ENCODE measurements at places on chromosomes 4 and X. TPM values are rescaled to one million over a fixed set of nuclear protein-coding genes. Genes with fewer than 3 reads are reported as not detected.

Gene RHOXF2
- total RNA-seq = 0.08 TPM

Gene P2RY10
- 0.23 TPM for total RNA-seq

Gene GABRE
- 16.9 TPM for total RNA-seq

Gene CTSO
- total RNA-seq = 23.3 TPM

Gene PF4V1
- not detected for total RNA-seq

Gene CCKAR
- total RNA-seq = not detected

Gene CPE
- total RNA-seq = 30.4 TPM

Gene ZNF718
- total RNA-seq = 5.9 TPM

Gene TEX13C
- total RNA-seq = not detected

Gene IL21
- total RNA-seq = not detected

Gene DRP2
- total RNA-seq = 0.60 TPM

Gene CFAP99
- 1.4 TPM for total RNA-seq

Gene TMEM154
- 0.12 TPM for total RNA-seq

GRCh38 chrX:12794654-12795053 lies 3.4 kb downstream of the PRPS2 start:
- no peaks in the 10 kb centered on the region for H3K36me3 ChIP-seq
- H3K4me1 ChIP-seq = no peaks in the 10 kb centered on the region
- H3K27ac ChIP-seq = no peak overlapping the region

DNA sequence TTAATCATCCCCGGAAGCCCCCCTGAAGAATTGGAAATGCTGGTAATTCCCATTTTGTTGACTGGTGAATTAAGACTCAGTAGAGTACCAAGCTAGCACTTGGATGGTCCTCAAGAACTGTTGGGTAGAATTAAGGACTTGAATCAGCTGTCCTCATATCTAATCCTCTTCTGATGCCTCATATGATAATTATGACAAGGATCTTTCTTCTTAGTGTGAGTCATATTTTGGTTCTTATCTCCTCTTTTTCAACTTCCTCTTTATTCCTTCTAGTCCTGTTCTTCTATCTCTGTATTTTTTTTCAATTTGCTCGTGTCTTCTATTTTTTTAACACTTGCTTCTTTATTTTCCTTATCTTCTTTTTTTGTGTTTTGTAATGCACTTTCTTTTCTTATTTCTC lies 206.3 kb upstream of the ANXA3 start:
- no peaks in the 10 kb centered on the region for H3K36me3 ChIP-seq
- no peak overlapping the region for H3K4me3 ChIP-seq
- no peaks in the 10 kb centered on the region for H3K27me3 ChIP-seq
- no peak for DNase-seq
- H3K27ac ChIP-seq = no peak overlapping the region

DNA sequence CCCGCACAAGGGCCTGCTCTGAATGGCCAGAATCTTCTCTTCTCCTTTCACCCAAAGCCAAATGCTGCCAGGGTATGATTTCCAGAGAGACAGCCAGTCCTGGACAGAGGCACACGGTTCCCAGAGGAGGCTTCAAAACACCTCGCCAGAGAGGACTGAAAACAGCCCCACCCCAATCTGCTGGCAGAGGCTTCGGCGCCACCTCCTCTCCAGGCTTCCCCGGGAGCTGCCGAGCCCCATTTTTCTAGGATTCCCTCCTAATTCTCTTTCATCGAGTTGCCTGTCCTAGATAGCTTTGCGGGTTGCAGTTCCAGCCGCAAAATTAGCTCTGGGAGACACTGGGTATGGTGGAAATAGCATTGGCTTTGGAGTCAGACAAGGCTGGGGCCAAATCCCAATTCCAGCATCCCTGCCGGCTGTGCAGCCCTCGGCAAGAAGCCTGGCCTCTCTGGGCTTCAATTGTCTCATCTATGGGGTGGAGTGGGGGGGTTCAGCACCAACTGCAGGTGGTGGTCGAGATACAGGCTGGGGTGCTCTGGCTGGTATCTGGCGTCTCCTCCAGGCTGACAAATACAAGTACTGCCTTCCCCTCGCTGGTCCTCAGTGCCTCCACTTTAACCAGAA lies 22.6 kb downstream of the PPP2R2C start:
- H3K4me3 ChIP-seq = no peak overlapping the region
- H3K27me3 ChIP-seq = no peaks in the 10 kb centered on the region
- peaks cover 2% of the 10 kb centered on the region for H3K4me1 ChIP-seq
- H3K27ac ChIP-seq = no peak overlapping the region
- H3K36me3 ChIP-seq = no peaks in the 10 kb centered on the region
- DNase-seq = no peak

DNA sequence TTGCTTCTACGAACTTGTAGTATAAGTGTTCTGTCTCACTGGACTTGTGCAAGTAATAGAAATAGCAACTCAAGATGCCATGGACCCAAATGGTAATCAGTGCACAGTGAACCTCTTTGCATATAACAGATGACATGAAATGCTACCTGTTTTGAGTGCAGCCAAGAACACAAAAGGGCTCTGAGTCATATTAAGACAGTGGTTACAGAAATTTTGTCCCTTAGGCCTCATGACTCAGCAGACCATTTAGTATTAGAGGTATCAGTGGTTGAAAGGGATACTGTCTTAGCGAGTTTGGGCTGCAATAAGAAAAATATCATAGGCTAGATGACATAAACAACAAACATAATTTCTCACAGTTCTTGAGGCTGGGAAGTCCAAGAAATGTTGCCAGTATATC lies 502.9 kb upstream of the PCDH10 start:
- H3K4me3 ChIP-seq = no peak overlapping the region
- H3K27ac ChIP-seq = no peak overlapping the region
- no peaks in the 10 kb centered on the region for H3K36me3 ChIP-seq
- H3K4me1 ChIP-seq = no peaks in the 10 kb centered on the region
- DNase-seq = no peak

GRCh38 chr4:150242820-150243458 lies 164.7 kb downstream of the DCLK2 start:
- no peaks in the 10 kb centered on the region for H3K27me3 ChIP-seq
- no peaks in the 10 kb centered on the region for H3K4me1 ChIP-seq
- DNase-seq = peak; percentile 45
- no peak overlapping the region for H3K4me3 ChIP-seq
- no peaks in the 10 kb centered on the region for H3K36me3 ChIP-seq

- no peaks in the 10 kb centered on the region for H3K36me3 ChIP-seq
- DNase-seq = no peak
- no peak overlapping the region for H3K27ac ChIP-seq
- H3K4me3 ChIP-seq = no peak overlapping the region
- no peaks in the 10 kb centered on the region for H3K27me3 ChIP-seq
- no peaks in the 10 kb centered on the region for H3K4me1 ChIP-seq
Observed at GRCh38 chr4:149202117-149202516, 613.5 kb downstream of the IQCM start.

DNA sequence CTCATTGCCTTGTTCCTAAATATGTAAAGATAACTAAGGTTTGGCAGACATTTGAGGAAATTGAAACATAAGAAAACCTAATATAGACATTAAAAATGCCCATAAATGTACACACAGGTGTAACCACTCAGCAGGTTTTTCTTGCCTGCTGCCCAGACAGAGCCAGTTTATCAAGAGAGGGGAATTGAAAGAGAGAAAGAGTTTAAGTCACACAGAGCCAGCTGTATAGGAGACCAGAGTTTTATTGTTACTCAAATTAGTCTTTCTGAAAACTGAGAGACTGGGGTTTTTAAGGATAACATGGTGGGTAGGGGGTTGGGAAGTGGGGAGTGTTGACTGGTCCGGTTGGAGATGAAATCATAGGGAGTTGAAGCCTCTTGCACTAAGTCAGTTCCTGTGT lies 119.0 kb downstream of the CFAP299 start:
- no peak overlapping the region for H3K4me3 ChIP-seq
- H3K4me1 ChIP-seq = no peaks in the 10 kb centered on the region
- DNase-seq = no peak
- H3K27ac ChIP-seq = no peak overlapping the region
- H3K36me3 ChIP-seq = no peaks in the 10 kb centered on the region

GRCh38 chr4:177016541-177017141 lies 223.9 kb upstream of the VEGFC start:
- no peak overlapping the region for H3K4me3 ChIP-seq
- no peaks in the 10 kb centered on the region for H3K36me3 ChIP-seq
- DNase-seq = no peak
- H3K27ac ChIP-seq = no peak overlapping the region

- peak overlapping the region; percentile 57 for H3K27ac ChIP-seq
- DNase-seq = no peak
- peak overlapping the region; percentile 45 for H3K4me3 ChIP-seq
- no peaks in the 10 kb centered on the region for H3K36me3 ChIP-seq
Observed at GRCh38 chr4:142405695-142406498, 440.2 kb downstream of the INPP4B start.

- peak; percentile 52 for DNase-seq
- peak within 1 kb of the TSS; percentile 39 for H3K27ac ChIP-seq
- no peaks in the 10 kb centered on the region for H3K27me3 ChIP-seq
- no peaks in the 10 kb centered on the region for H3K36me3 ChIP-seq
- H3K4me3 ChIP-seq = peak within 1 kb of the TSS; percentile 40
- no peaks in the 10 kb centered on the region for H3K4me1 ChIP-seq
Observed at GRCh38 chrX:86047174-86047935, at the start of gene CHM. Gene CHM (minus strand): TSS chrX:86047558. CDS start chrX:86047532, 26 bp downstream.

GRCh38 chr4:185881430-185881829 lies 69.4 kb upstream of the SORBS2 start:
- H3K27ac ChIP-seq = no peak overlapping the region
- H3K27me3 ChIP-seq = no peaks in the 10 kb centered on the region
- no peak overlapping the region for H3K4me3 ChIP-seq
- DNase-seq = no peak
- H3K4me1 ChIP-seq = no peaks in the 10 kb centered on the region
- no peaks in the 10 kb centered on the region for H3K36me3 ChIP-seq

- no peak overlapping the region for H3K27ac ChIP-seq
- peaks cover 1% of the 10 kb centered on the region for H3K4me1 ChIP-seq
- no peaks in the 10 kb centered on the region for H3K27me3 ChIP-seq
- no peak overlapping the region for H3K4me3 ChIP-seq
- H3K36me3 ChIP-seq = no peaks in the 10 kb centered on the region
- no peak for DNase-seq
Observed at GRCh38 chrX:133541021-133541420, 125.7 kb upstream of the GPC4 start.

GRCh38 chrX:97845451-97845850 lies 961.7 kb downstream of the RPA4 start:
- DNase-seq = no peak
- no peak overlapping the region for H3K4me3 ChIP-seq
- H3K27me3 ChIP-seq = no peaks in the 10 kb centered on the region

- no peak overlapping the region for H3K27ac ChIP-seq
- H3K4me3 ChIP-seq = no peak overlapping the region
- H3K4me1 ChIP-seq = no peaks in the 10 kb centered on the region
- no peaks in the 10 kb centered on the region for H3K36me3 ChIP-seq
- no peak for DNase-seq
Observed at GRCh38 chr4:141721174-141721573, 84.8 kb downstream of the IL15 start.

GRCh38 chrX:140817943-140818342 lies 108.4 kb downstream of the LINC00632 start:
- no peak overlapping the region for H3K27ac ChIP-seq
- H3K4me1 ChIP-seq = no peaks in the 10 kb centered on the region
- H3K4me3 ChIP-seq = no peak overlapping the region
- no peaks in the 10 kb centered on the region for H3K36me3 ChIP-seq

DNA sequence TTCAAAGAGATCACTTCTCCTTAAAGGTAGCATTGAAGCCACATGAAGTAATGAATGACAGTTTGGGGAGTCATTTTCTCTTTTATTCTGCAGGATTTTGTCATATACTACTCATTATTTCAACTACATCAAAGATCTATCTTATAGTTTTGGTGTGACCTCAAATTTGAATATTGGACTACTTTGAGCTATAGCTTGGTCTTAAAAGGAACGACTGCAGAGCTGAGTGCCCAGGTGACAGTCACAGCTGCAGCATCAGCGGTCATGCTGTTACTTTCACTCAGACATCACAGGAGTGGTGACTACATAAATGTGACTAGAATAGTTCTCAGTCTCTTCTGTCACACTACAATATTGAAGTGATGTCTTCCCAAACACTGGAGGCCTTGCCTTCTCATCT lies 10.7 kb upstream of the SPCS3 start:
- no peak for DNase-seq
- H3K27ac ChIP-seq = no peak overlapping the region
- H3K4me1 ChIP-seq = no peaks in the 10 kb centered on the region

- no peak overlapping the region for H3K4me3 ChIP-seq
- H3K4me1 ChIP-seq = no peaks in the 10 kb centered on the region
- H3K27me3 ChIP-seq = no peaks in the 10 kb centered on the region
- no peak for DNase-seq
Observed at GRCh38 chrX:70552130-70552704, 107.6 kb downstream of the DLG3 start.

DNA sequence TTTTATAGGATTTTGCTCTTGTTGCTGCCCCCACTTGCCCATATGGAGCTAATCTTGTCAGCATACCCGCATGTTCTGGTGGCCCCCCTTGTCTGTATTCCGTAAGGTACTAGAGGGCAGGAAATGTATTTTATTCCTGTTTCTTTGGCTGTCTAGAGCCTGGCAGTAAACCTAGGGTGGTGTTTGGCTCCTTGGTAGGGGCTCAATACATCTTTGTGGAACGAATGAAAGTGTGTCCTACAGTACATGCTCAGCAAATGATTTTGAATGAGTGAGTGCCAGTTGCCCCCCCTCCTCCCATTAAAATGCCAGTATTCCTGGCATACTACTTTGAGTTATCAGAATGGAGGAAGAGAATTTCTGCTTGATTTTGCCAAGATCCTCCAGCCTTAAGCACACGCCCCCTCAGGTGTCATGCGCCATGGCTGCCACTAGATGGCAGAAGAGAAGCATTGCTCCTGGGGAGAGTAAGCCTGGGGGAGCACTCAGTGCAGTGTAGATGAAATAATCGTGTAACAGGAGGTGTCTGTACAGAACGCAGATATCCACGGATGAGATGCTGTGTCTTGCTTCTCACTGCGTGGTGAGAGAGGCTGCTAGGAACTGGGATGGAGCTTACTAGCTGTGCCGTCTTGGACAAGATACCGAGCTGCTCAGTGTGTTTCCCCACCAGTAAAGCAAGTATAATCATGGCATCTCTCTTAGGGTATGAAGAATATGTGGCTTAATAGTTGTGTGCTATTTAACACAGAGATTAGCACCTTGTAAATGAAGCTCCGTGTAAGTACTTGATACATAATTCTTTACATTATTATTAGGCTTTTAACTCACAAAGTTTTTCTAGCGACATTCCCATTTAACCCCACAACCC lies 17.2 kb upstream of the RNF212 start:
- H3K4me3 ChIP-seq = no peak overlapping the region
- no peaks in the 10 kb centered on the region for H3K4me1 ChIP-seq
- no peaks in the 10 kb centered on the region for H3K27me3 ChIP-seq
- peak; percentile 75 for DNase-seq
- H3K36me3 ChIP-seq = no peaks in the 10 kb centered on the region
- no peak overlapping the region for H3K27ac ChIP-seq

GRCh38 chr4:166386491-166387360 lies 513.7 kb downstream of the TLL1 start:
- no peak for DNase-seq
- no peaks in the 10 kb centered on the region for H3K36me3 ChIP-seq
- H3K4me3 ChIP-seq = no peak overlapping the region
- no peak overlapping the region for H3K27ac ChIP-seq
- no peaks in the 10 kb centered on the region for H3K4me1 ChIP-seq
- H3K27me3 ChIP-seq = no peaks in the 10 kb centered on the region
